ENCODE measurements at places on chromosomes 4 and X.

- DNase-seq = peak; percentile 20
These were observed 3.8 kb downstream of the G6PD start for GRCh38 chrX:154542723-154543424.

- no peak for DNase-seq
These were observed 254.2 kb downstream of the ADAMTS3 start for GRCh38 chr4:72314869-72315268.

GRCh38 chr4:1578251-1578773 is 105.8 kb downstream of the FAM53A start:
- DNase-seq = no peak

DNA sequence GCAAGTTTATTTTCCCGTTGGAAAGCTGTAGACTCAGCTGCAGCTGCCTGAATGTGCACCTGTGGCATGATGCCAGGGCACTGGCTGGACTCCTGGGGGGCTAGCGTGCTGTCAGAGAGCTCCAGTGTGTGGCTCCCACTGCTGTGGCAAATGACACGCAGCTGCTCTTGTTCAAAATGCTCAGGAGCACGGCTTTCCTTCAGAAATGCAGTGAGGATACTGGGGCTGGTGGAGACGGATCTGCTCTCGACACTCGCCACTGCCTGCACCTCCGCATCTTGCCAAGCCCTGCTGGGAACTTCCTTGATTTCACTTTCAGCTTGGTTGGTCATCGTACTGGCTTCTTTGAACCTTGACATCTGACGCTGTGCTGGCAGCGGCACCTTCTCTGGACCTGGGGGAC is 58.7 kb downstream of the GPRIN3 start:
- DNase-seq = no peak

DNA sequence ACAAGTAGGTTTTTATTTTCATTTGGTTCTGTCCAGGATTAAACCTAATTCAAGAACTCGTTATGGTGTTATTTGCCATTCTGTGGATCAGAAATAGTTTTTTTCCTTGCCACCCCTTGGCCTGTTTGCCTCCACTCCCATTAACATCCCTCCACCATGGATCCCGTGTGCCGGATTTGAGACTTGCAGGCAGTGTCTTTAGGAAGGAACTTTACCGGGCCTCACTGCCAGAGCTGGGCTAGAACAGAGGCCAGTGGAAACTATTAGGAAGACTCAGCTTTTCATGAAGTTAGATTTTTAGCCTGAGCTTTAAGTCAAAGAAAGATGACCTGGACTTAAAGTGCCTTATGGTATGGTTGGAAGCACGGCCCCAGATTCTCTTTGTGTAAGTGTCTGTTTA is 2.4 kb downstream of the KLHL2 start:
- no peak for DNase-seq

- DNase-seq = no peak
These were observed 57.6 kb upstream of the RAP1GDS1 start for GRCh38 chr4:98203332-98204235.

- DNase-seq = no peak
These were observed 77.9 kb downstream of the CLNK start for GRCh38 chr4:10606483-10607155.

DNA sequence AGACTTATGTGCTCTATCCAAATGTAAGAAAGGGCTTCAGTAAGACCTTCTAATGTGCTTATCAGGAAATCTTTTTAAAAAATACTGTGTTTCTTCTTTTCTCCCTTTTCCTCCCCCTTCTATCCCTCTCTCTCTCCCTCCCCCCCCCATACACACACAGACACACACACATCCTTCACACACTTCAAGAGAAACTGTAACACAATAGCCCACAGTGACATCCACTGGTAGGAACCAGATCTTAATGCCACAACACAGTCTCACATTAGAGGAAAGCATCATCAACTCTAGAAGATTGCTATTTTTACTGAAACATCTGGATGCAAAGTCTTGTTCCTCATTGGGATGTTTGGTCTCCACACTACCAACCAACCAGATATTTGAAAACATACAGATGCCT is 4.6 kb downstream of the PCDH19 start:
- DNase-seq = no peak

All from stimulated activated CD4-positive, alpha-beta T cell treated with anti-CD3 and anti-CD28 coated beads, Interleukin-4, amount 100 ng/mL, for 4 hours (primary cell).